ENCODE measurements at places on chromosomes 7 and 10.
A peak's percentile ranks its signal among the peaks of the same experiment; 100 is the strongest.

DNA sequence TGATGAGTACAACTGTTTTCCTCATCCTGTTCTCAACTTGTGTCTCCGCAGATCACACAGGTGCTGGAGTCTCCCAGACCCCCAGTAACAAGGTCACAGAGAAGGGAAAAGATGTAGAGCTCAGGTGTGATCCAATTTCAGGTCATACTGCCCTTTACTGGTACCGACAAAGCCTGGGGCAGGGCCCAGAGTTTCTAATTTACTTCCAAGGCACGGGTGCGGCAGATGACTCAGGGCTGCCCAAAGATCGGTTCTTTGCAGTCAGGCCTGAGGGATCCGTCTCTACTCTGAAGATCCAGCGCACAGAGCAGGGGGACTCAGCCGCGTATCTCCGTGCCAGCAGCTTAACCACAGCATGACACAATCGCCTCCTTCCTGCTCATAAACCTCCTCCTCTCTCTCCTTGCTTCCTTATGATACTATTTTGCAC lies 126.7 kb upstream of the PRSS58 start:
- no peak for DNase-seq

GRCh38 chr10:133438711-133439273 lies 14.4 kb upstream of the SPRN start:
- no peak for DNase-seq

GRCh38 chr7:136891850-136892249 lies 23.4 kb downstream of the CHRM2 start:
- DNase-seq = no peak

- DNase-seq = no peak
Observed at GRCh38 chr7:117582219-117582704, 102.4 kb downstream of the CFTR start.

GRCh38 chr7:144668503-144668902 lies 167.3 kb downstream of the TPK1 start:
- no peak for DNase-seq

GRCh38 chr10:132572545-132572937 lies 35.0 kb downstream of the INPP5A start:
- DNase-seq = no peak

GRCh38 chr7:20993693-20994092 lies 207.0 kb upstream of the SP8 start:
- DNase-seq = no peak

- DNase-seq = no peak
Observed at GRCh38 chr7:135263321-135263970, 29.8 kb downstream of the STRA8 start.

- no peak for DNase-seq
Observed at GRCh38 chr10:4649886-4650508, 176.0 kb upstream of the AKR1E2 start.

- DNase-seq = no peak
Observed at GRCh38 chr10:133421336-133422222, 2.8 kb downstream of the SPRN start.

GRCh38 chr10:33594475-33594874 lies 260.0 kb upstream of the NRP1 start:
- no peak for DNase-seq

DNA sequence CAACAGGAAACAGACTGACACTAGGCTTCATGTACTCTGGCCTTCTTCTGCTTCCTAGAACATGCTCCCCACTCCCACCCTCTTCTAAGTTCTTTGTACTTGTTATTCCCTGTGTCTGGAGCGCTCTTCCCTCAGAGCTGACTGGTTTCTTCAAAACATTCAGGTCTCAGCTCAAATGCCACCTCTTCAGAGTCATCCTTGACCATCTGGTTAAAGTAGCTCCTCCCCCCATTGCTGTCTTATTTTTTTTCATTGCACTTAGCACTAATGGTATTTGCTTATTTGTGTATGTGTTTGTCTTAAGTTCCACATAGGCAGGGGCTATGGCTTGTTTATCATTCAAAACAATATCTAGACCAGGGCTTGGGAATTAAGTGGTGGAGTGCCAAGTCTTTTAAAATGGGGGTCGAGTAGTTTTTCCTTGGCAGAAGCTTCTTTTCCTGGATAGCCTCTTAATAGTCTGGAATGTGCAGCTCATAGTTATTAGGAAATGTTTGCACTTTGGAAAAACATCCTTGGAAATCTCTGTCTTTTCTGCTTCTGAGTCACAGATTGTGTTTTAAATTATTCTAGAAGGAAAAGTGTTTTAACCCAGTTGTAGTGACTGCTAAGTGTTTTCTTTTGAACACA lies 60.0 kb downstream of the RALA start:
- no peak for DNase-seq

DNA sequence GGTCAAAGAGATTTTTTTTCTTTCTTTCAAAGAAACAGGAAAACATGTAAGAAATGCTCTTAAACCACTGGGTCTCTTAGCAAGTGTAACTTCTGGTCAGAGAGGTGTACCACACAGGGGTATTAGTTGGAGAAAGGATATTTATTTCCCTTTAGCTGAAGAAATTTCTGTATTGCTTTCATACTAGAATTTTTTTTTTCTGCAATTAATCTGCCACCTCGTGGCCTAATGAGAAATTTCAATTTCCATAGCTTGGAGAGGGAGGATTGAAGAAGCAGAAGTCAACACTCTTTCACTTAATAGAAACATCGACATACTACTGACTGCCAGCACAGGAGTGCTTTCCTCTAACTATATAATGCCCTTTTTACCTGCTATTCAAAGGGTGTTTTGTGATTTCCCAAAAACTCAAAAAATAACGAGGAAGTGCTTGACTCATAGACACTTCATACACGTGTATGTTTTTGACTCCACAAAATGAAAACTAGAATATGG lies 177.6 kb upstream of the NAMPT start:
- DNase-seq = no peak

DNA sequence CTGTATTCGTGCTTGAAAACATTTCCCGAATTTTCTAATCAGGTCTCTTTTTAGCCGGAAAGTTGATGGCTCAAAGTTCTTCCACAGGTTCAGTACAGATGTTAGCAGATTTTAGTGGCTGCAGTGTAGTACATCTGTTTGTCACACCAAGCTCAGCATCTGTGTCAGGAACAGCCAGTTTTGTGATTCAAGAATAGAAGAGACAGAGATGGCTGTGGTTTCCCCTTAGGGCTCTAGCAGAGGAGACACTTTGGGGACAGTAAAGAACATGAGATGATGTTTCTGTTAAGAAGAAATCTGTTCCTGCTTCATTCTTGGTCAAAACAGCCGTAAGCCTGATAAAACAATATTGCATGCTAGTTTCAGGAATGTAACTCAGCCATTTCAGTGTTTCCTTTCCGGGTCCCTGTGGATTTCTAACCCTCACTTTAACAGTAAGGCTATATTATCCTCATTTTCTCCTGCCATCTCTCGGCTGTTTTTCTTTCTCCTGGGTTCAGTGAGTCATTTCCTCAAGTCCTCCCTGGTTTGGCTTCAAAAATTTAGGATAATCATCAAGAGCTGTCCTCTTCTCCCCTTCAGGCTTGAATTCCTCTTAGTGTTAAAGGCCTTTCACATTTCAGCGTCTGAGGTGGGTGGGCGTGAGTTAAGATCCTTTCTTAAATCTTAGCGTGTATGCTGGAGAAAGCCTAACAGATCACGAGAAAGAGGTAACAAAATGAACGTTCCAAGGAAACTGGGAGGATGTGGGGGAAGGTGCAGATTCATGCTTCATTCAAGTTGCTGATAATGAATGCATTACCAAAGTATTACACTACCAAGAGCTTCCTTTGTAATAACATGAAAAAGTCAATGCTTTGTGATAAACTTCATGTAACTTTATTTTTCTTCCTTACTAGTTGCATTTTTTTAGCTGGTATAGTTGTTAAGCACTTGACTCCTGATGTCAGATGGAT lies 37.1 kb upstream of the BICC1 start:
- no peak for DNase-seq

DNA sequence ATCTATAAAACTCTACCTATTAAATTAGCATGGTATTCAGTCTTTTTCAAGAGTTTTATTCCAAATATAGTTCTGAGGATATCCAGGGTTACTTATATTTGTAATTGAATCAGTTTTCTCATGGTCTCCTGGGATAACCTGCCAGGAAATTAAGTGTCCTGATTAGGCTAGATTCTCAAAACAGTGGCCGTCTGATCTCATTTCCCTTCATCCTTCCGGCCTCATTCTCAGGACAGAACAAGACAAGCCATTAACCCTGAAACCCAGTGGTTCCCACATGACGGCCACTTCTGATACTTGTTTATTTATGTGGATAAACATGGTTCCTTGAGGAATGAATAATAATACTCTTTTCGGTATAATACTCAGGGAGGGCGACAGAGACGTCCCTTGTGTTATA lies 417.6 kb upstream of the POT1 start:
- no peak for DNase-seq

GRCh38 chr10:74480778-74481177 lies 329.8 kb downstream of the ADK start:
- DNase-seq = no peak

DNA sequence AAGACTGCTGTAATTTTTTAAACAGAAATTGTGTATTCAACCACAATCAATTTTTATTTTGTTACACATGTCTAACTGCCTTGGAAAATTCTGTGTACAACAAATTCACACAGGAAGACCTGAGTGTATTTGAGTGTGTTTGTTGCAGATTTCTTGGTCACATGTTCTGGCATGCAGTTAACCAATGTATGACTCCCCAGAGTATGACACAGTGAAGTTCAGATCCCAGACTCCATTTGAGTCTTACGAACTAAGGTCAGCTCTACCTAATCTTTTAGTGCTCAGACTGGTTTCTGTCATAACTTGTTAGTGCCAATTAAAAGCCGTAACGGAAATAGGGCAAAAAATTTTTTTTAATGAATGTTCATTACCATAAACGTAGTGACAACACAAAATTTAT lies 5.8 kb downstream of the GNAI1 start:
- DNase-seq = no peak

DNA sequence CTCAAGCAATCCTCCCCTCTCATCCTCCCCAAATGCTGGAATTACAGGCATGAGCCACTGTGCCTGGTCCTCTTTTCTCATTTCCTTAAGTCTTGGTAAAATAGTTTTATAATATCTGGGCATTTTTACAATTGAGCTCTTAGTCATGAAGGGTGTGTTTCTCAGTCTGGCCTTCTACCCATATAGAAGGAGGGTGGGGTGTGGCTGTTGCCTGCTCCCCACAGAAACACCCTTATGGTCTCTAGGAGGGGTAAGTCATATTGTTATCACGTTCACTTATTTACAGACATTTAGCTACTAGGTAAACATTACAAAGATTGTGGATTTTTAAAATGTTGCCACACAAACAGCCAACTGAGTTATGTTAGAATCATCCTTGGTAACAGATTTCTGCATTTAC lies 6.7 kb upstream of the OTUD1 start:
- DNase-seq = no peak

DNA sequence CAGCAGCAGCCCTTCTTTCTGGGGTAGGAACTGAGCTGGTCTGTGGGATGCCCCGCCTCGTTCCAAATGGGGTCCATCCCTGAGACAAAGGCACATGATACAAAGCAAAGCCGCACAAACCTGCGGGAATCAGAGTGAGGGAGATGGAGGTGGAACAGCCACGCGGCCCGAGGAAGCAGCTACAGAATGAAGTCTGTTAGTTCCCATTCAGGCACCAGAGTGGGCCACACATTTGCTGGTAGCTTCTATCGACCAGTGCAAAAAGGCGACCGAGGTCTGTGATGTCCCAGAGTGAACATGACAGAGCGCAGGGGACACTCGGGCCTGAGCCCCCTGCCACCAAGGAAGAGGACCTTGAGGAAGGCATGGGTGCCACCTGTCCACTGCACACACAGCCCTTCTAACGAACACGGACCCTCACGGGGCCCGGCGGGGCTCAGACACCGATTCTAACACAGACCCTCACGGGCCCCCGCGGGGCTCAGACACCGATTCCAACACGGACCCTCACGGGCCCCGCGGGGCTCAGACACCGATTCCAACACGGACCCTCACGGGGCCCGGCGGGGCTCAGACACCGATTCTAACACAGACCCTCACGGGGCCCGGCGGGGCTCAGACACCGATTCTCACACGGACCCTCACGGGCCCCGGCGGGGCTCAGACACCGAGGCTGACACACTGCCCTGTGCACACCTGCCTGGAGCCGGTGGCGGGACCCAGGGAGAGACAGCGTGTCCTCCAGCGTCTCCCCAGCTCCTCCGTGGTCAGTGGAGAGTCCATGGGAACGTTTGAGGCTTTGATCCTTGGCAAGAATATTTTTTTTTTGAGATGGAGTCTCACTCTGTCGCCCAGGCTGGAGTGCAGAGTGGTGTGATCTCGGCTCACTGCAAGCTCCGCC lies 32.8 kb upstream of the FAM20C start:
- no peak for DNase-seq

GRCh38 chr7:77813180-77813579 lies 14.6 kb downstream of the PHTF2 start:
- DNase-seq = no peak

DNA sequence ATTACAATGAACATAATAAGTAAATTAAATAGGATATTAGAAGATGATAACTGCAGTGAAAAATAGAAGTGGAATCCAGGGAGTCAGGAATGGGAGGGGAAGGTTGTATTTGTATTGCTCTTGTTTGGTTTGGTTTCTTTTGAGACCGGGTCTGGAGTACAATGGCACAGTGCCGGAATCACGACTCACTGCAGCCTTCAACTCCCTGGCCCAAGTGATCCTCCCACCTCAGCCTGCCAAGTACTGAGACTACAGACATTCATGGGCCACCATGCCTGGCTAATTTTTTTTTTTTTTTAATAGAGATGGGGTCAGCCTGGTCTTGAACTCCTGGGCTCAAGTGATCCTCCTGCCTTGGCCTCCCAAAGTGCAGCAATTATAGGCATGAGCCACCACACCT lies 59.9 kb upstream of the LRRC4 start:
- no peak for DNase-seq

- peak; percentile 50 for DNase-seq
Observed at GRCh38 chr7:131507592-131508331, 48.7 kb downstream of the PODXL start.

GRCh38 chr7:1646391-1646790 lies 23.7 kb upstream of the ELFN1 start:
- DNase-seq = no peak

GRCh38 chr10:75852851-75853484 lies 421.5 kb downstream of the LRMDA start:
- no peak for DNase-seq

DNA sequence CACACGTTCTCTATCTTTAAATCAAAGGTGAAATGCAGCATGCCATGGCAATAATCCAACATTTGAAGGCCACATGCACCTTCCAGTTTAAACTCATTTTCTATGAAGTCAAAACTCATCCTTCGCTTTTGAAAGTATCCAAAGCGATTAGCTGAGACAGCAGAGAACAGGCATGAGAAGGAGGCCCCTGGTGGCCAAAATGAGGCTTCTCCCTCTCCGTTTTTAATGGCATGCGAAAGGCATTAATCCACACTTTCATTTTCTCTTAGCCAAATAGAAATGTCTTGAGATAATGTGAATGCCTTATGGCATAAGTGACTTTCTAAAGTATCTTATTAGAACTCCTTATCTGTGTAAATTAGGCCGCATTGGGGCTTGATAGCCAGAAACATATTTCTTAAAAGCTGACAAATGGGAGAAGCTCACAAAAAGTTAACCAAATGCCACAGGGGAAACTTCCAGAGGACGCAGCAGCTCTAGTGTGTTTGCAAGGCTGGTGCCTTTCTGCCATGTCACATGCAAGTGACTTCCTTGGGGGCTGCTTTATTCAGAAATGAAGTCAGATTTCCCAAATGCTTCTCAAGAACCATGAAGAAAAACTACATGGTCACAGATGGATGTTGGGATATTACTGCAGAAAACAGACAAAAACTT lies 1189.6 kb downstream of the SORCS1 start:
- no peak for DNase-seq

All from stimulated activated CD8-positive, alpha-beta memory T cell treated with anti-CD3 and anti-CD28 coated beads, Interleukin-4, amount 100 ng/mL, for 1 hour (primary cell).